Activated CD4-positive, alpha-beta T cell treated with anti-CD3 and anti-CD28 coated beads for 36 hours (primary cell): ENCODE measurements at places on chromosomes 5 and 9. TPM values are rescaled to one million over a fixed set of nuclear protein-coding genes. Genes with fewer than 3 reads are reported as not detected.
A peak's percentile ranks its signal among the peaks of the same experiment; 100 is the strongest.

DNA sequence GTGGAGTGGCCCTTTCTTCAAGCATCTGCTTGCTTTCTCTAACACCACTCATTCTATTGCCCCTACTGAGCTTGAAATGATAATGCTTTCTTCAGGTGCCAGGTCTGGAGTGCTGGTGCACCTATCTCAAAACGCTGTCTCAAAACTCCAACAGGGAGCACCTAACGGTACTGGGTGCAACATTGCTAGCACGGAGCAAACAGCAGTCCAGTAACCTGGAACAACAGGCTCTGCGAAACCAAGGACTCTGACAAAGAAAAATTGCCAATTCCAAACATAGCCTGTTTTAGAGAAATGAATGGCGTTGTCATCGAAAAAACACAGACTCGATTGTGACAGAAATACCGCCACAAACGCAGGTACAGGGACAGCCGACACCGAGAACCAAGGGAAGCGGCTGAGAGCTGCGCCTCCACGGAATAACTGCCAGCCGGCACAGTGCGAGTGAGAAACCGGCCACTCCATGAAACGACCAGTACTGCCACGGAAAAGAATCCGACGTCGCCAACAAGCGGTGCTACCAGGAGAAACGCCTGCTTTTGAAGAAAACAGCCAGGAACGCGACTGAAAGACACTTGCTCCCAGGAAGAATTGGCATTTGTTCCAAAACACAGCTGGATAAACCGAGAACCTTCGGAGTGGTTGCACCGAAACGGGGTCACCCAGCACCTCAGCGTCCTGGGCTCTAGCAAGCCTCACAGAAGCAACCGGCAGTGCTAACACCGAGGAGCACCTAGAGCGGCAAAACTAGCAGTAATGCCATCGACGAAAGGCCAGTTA, 3.1 kb downstream of the ANXA2R start:
- DNase-seq, result no peak

DNA sequence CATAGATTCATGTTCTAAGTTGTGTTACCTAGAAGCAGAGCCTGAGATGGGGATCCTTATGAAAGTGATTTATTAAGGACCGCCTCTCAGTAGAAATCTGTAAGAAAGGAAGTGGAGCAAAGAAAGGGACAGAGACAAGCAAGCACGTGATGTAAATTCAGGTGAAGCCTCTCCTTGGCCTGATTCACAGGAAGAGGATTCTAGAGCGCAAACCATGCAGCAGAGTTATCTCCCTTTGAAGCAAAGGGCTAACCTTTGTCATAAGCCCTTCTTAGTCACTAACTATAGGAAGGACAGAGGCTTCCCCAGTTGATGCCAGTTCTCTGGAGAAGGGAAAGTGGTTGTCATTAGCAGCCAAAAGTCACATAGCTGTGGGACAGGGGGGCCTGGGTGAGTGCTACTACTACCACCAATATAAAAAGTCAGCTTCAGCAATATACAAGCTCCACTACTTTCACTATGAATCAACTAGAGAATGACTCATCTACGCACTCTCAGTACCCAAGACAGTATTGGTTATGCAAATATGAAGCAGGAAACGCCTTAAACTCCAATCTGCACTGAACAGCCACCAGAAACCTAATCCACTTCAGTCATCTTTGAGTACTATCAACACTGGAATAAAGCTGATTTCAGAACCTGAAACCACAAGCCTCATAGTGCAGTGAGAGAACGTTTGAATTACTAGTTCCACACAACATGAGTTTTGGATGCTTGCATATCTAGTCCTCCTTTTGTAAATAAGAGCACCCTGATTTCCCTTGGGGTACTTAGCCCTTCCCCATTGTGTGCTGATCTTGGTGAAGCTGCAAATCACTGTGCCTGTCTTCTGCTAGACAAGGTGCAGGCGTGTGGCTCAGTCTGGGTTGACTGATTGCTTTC, 162.7 kb downstream of the ZNF608 start:
- peak; percentile 47 for DNase-seq

GRCh38 chr9:105290418-105290817, 46.0 kb downstream of the SLC44A1 start:
- DNase-seq, result no peak

- no peak for DNase-seq
Measured at GRCh38 chr5:52134013-52134650, 653.6 kb upstream of the ITGA1 start.

DNA sequence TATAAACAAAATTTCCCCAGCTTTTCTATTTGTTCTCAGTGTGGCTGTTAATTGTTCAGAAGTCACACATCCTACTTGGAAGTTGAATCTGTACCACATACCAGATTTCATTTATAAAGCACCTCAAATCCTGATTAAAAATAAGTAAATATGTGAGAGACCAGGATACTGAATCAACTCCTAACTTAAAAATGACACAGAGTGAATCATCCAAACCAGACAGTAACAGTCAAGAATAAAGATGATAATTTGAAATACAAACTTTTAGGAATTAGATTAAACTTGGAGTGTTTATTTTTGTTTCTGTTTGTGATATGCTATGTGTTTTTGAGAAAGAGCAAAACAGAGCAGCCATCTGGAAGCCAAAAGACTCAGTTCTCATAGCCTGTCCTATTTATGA, 633.2 kb upstream of the RORB start:
- no peak for DNase-seq

GRCh38 chr9:120783602-120784047, 9.6 kb downstream of the FBXW2 start:
- no peak for DNase-seq

- peak; percentile 90 for DNase-seq
Measured at GRCh38 chr9:129175825-129176633, 2.0 kb downstream of the IER5L start.

DNA sequence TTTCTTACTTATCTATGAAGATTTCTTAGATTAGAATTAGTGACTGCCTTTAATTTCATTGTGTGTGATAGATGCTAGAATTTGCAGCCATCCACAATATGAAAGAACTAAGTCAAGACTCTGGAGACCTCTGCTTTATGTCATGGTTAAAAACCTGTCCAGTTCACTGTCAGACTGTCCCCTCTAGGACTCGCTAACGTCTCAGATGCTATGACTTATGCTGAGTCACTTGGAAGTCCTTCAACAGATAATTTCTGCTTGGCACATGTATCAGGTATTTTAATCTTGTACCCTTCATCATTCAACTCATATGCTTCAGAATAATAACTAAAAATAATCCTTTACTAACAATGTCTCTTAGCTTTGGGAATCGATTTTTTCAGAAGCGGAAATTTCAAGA, 230.5 kb upstream of the DMAC1 start:
- DNase-seq, result no peak

GRCh38 chr9:95030920-95031642, 286.4 kb downstream of the FANCC start:
- DNase-seq, result no peak

- peak; percentile 44 for DNase-seq
Measured at GRCh38 chr5:132663771-132664695, 6.1 kb downstream of the IL13 start.

GRCh38 chr9:75455444-75455921, 367.2 kb downstream of the OSTF1 start:
- DNase-seq, result no peak

DNA sequence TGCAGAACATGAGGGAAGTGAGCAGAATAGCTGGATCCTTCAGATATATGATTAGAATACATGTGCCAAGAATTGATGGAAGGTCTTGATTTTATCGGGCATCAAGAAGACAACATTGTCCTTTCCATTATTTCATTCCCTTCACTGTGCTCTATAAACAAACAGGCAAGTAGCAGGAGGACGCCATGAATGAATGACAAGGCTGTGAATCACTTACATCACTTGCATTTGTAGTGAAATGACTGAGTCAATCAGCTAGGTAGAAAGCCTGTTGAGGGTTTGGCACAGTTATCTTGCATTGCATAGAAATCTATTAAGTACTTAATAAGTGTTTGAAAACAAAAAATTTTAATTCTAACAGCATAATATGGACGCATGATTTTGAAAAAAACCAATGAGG, 548.8 kb upstream of the IZUMO3 start:
- no peak for DNase-seq

GRCh38 chr9:89896806-89897340, 292.1 kb downstream of the GADD45G start:
- no peak for DNase-seq

DNA sequence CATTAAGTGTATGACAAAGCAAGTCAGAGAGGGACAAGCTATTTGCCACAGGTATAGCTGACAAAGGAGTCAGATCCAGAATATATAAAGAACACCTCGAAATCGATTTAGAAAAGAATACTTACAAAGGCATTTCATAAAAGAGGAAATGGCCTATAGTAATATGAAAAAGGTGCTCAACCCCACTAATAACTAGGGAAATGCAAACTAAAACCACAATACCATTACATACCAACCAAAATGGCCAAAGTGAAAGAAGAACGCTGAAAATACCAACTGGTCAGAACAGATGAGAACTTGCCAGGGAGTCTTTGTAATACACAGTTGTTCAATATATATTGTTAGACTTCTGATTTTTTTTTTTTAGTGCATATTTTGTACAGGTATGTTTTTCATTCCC, 152.9 kb downstream of the CDC42SE2 start:
- no peak for DNase-seq

DNA sequence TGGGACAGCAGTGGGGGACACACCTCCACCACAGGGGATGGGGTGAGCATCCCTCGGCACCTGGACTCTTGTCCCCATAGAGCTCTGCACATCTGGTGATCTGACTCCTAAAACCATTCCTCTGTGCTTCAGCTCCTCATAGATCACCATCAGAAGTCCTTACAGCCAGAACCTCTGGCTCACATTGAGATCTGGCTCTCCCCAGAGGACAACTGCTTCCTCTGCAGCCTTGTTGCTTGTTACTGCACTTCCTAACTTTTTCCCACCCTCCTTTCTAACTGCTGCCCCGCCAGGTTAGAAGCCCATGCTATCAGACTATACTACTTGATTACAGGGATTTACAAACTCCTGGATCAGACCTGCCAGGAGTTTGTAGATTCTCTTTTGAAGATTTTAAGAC, 64.5 kb downstream of the ARSB start:
- DNase-seq, result no peak

KCNV2 gene
- not detected for total RNA-seq

LRRTM2 gene
- total RNA-seq, result not detected

GOLM1 gene
- total RNA-seq, result 1.4 TPM

GPX3 gene
- not detected for total RNA-seq

FAM200C gene
- 1.3 TPM for total RNA-seq

S1PR3 gene
- total RNA-seq, result 0.56 TPM

ARHGEF37 gene
- total RNA-seq, result 2.1 TPM
